Brain (organoid and tissue), 16 donors: ENCODE measurements at places on chromosomes 5 and 9. TPM values are rescaled to one million over a fixed set of nuclear protein-coding genes. Genes with fewer than 3 reads are reported as not detected.

The HACD4 gene
- polyA plus RNA-seq = 0.34 TPM

DNA sequence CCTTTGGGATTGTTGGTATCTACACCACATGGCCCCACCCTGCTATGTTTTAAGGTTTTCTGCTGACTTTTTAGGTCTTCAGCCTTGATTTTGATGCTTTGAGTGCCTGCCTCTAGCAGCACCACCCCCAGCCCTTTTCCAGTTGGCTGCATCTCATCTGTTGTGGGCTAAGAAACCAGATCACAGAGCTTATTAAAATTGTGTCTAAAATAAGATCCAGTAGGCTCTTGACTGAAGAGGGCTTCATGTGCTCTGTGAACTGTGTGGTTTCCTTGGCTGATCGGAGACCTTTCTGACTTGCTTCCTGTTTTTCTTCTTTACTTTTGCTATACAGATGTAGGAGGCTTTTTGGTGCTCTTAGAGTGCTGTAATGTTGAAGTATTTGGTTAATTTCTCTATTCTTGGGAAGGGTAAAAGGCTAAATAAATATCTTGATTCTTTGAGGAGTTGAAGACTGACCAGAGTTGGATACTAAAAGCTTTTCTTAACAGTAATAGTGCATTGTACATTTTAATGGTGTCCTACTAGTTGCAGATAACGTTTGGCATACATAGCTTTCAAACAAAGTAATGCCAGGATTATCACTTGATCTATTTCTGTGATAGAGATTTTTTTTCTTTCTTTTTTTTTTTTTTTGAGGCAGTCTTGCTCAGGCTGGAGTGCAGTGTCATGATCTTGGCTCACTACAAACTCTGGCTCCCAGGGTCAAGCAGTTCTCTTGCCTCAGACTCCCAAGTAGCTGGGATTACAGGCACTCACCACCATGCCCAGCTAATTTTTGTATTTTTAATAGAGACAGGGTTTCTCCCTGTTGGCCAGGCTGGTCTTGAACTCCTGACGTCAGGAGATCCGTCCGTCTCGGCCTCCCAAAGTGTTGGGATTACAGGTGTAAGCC, 4.5 kb downstream of the UBE2D2 start:
- no peak for DNase-seq

- DNase-seq = no peak
Observed at GRCh38 chr5:87282269-87282668, 14.6 kb downstream of the RASA1 start.

- no peak for DNase-seq
Observed at GRCh38 chr9:82491604-82492003, 503.0 kb downstream of the SPATA31D1 start.

- DNase-seq = no peak
Observed at GRCh38 chr9:976943-977837, 735 bp downstream of the DMRT3 start.

DNA sequence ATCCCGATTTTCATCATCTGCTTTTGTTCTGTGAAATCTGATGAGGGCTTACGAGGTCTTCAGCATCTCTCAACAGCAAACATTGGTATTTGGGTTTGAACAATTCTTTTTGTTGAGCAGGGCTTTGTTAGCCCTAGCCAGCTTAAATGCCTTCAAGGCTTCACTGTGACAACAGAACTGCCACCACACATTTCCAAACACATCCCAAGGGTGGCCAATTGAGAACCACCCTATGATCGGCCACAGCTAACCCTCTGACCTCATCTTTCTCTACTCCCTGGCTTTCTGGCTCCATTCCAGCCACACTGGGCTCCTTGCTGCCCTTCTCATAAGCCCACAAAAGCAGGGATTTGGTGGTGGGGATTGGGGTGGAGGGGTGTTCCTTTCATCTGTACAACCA, 17.6 kb downstream of the MTX3 start:
- peak; percentile 76 for DNase-seq

GRCh38 chr9:93606187-93606586, 29.8 kb downstream of the PHF2 start:
- no peak for DNase-seq

DNA sequence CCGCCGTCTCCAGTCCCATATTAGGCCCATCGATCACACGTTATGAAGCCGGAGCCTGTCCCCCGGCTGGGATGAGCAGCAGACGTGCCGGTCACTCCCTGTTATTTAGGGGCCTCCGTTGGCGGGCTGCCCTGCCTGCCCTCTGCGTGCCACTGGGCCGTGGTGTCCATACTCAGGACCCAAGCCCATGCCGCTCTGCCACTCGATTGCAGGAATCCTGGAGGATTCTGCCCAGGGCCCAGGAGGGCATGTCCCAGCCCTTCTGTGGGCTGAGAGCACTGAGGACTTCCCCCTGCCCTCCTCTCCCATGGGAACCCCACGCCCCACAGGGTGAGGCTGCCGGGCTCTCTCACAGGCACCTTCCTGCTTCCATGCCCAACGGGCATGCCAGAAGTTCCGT, 19.6 kb upstream of the LAMC3 start:
- DNase-seq = no peak

- DNase-seq = no peak
Observed at GRCh38 chr9:105147110-105147871, 97.2 kb upstream of the SLC44A1 start.
